ENCODE measurements at places on chromosomes 7 and 10.

DNA sequence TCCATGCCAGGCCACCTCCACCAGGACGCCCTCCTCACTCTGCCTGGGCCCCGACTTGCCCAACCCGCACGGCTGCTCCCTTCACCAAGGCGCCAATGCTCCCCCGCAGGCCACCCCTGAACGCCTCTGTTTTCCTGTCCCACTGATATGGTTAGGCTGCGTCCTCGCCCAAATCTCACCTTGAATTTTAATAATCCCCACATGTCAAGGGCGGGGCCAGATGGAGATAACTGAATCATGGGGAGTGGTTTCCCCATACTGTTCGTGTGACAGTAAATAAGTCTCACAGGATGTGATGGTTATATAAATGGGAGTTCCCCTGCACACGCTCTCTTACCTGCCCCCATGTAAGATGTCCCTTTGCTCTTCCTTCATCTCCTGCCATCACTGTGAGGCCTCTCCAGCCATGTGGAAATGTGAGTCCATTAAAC lies 29.8 kb downstream of the RSU1 start:
- peak; percentile 57 for DNase-seq

- no peak for DNase-seq
These were observed 196.9 kb upstream of the CDCA7L start for GRCh38 chr7:22142572-22142971.

DNA sequence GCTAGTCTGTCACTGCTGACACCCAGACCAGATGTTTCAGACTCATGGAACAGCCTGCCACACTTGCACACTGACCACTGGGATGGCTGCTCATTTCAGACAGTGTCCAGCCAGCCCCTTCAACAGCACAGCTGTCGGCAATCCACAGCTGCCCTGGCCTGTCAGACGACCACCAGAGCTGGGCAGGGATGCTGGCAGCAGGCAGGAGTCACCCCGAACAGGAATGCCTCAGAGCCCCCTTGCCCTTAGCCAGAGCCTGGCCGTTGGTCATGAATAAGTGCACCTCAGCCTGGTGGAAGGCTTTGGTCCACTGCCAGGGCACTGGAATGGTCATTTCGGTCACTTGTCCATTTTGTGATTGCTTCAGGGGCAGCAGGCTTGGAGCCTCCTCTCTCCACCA lies 149.6 kb upstream of the TCERG1L start:
- DNase-seq = no peak

DNA sequence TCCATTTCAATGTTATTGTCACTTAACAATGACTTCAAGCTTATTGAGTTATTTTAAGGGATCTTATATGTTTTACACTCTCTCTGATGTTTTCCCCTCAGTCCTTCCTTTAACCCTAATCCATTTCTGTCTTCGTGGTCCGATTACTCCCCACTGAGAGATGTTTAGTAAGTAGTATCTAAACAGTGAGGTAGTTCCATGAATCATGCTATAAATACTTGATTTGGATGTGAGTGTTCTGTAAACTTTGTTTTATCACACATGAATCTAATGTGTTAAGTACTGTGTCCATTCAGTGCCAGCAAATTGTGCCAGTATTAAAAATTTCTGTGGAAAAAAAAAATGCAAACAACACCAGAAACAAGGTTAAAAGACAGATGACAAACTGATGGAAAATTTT lies 18.6 kb downstream of the RPP30 start:
- no peak for DNase-seq

- DNase-seq = no peak
These were observed 193.7 kb downstream of the RNLS start for GRCh38 chr10:88389456-88389855.

Measured in activated T-cell treated with anti-CD3 and anti-CD28 coated beads for 4 hours (primary cell).